ENCODE measurements at places on chromosomes 1 and 21.

GRCh38 chr1:59520827-59521418 lies 224.0 kb downstream of the FGGY start:
- no peak for DNase-seq

DNA sequence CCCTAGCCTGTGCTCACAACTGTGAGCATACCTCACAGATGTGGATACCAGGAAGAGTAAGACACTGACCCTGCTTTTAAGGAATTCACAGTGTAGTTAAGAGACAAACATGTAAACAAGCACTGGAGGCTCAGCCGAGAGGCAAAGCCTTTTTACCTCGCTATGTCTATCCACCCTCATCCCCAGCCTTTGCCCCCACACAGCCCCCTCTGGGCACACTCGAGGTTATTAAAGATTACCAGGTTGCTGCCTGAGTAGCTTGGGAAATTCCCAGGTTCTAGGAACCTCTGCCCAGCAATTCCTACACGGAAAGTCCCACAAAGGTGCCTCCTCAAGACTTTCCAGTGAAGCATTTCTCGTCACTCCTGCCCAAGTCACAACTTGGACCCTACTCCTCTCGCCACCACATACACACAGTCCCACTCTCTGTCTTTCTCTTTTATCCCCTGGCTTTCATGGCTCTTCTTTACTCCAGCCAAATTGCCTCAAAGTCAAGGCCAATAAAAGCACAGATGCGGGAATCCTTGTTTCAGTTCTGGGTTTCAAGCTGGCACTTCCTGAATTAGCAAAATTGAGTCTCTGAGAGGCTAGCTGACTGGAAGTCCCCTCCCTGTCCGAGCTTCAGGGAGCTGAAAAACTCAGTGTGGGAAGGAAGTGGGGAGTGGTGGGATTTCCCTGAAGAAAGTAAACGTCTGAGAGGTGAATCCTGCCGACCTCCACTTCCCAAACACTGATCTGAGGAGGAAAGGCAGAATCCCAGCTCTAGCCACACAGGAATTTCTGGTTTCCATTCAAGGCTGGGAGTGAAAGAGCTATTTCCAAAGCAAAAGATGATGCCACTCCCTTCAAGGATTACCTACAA lies 7.6 kb downstream of the DENND2D start:
- DNase-seq: no peak

DNA sequence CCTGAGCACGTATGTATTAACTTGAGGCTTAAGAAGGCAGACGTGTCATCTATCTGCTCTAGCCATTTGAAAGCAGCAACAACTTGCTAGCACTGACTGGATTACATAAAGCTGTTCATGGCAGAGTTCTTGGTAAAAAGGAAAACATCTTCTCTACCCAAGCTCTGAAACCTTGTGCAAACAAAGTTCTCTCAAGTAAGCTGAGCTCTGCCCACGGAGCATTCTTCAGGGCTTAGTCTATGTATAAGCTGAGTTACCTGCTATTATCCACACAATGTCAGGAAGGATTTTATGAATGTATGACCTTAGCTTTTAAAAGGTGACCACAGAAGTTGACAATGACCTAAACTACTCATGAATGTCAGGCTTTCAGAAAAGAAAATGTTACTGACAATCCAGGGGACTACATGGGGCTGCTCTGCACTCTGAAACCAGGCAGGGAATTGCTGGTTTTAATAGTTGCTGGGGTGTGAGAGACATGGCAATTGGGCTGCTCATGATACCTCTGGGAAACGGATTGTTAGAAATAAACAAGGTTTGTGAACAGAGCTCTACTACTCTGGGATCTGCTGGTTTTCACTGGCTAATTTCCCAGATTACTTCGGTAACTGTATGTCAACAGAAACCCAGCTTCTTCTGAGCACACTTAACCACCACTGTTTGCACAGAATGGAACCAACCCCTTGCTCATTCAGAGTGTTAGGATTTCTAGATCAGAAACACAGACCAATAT lies 29.6 kb upstream of the CCN1 start:
- no peak for DNase-seq

- DNase-seq: no peak
Observed at GRCh38 chr1:212858461-212859265, 588 bp downstream of the FLVCR1 start.

DNA sequence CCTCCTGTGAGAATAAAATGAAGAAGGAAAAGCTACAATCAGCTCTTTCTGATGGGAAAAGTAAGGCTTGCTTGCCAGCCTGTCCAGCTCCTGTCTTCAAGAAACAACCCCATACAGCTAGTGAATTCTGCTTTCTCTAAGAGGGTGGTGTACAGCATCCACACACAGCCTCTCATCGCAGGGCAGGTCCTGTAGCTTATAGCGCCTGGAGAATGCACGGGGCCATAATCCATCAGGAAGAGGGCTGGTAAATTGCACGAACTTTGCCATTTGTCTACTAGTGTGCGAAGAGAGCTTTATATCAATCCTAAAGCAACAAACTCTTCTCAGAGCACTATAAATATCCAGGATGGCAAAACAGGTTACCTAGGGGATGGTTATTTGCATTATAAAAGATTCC lies 83.3 kb upstream of the SAMSN1 start:
- no peak for DNase-seq

DNA sequence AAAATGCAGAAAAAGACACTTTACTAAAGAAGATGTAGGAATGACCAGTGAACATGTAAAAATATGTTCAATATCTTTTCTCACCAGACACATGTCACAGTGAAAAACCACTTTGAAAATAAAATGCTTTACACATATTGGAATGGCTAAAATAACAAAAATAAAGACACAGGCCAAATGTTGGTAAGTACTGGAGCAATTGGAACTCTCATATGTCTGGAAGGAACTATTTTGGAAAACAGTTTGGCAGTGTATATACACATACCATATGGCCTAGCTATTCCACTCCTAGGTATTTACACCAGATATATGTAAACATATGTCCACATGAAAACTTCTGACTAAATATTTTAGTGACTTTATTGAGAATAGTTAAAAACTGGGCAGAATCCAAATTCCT lies 927.2 kb downstream of the BRINP3 start:
- no peak for DNase-seq

DNA sequence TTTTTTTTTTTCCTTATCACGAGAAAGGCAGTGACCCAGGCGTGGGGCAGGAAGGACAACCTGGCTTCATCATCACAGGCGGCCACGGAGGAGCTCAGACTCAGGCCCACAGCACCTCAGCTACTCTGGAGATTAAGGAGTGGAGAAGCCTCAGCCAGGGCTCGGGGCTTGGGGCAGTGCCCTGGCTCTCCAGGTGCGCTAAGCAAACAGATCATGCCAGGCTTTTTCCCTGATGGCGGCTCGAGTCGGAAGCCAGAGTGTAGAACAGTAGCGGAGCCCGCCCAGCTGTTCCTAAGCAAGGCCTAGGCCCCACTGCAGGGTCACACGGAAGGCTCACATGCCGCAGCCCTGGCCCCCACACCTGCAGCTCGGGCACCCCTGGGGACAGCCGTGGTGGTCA lies 70.7 kb downstream of the AGPAT3 start:
- no peak for DNase-seq

DNA sequence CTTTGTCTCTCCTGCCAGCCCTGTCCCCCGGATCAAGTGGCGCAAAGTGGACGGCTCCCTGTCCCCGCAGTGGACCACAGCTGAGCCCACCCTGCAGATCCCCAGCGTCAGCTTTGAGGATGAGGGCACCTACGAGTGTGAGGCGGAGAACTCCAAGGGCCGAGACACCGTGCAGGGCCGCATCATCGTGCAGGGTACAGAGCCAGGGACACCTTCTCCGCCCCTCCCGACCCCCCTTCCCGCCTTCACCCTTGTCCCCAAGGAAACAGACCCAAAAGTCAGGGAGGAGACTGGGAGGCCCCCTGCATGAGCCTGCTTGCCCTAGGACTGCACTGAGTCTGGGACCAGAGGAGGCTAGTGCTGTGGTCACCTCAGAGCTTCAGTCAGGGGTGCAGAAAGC lies 18.2 kb downstream of the CNTN2 start:
- DNase-seq: no peak

- no peak for DNase-seq
Observed at GRCh38 chr1:164588516-164589341, 29.7 kb downstream of the PBX1 start.

DNA sequence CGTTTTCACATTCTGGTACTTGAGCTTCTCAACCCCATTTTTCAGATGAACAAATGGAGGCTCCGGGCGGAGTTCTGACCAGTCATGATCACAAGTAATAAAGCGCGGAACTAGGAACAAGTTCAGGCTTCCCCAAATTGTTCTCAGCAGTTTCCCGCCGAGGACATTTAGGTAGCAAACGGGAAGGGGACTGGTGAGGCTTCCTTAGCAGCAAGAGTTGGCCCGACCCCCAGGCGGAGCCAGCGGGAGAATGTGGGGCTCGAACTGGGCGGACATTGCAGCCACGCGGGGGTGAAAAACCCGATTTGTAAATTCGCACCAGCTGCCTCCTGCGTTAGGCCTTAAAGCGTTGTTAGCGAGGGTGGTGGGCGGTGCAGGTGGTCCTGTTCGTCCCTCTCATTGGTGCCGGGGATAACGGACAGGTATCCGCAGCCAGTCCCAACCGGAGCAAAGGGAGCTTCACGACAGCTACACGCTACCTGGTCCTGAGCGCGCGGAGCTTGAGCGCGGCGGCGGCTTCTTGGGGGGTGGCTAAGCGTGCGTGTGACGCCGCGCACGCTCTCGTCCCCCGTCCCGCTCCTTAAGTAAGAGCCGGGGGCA lies 15.3 kb downstream of the SEMA6C start:
- DNase-seq: peak; percentile 41

DNA sequence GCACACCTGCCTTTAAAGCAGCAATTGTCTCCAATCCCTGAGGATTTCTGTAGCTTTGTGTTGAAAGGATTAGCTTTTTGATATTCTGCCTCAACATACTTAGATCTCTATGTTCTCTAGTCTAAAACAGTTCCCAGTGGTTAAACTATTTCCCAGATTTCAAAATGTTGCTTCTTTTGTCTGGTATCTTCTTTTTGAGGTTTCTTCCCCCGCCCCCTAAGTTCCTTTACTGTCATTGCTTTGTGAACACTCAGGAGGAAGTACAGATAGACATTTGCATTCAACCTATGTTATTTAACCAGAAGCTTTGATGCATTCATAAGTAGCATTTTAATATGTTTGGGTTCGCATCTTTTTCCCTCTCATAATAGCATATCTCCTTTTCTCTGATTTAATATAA lies 33.5 kb downstream of the CYYR1 start:
- no peak for DNase-seq

- no peak for DNase-seq
Observed at GRCh38 chr1:63982201-63982600, 208.4 kb downstream of the ROR1 start.

GRCh38 chr1:214193691-214194090 lies 87.3 kb upstream of the SMYD2 start:
- no peak for DNase-seq

GRCh38 chr1:50424884-50425375 lies 1.7 kb upstream of the DMRTA2 start:
- DNase-seq: no peak

GRCh38 chr1:66273656-66274055 lies 260.3 kb upstream of the SGIP1 start:
- no peak for DNase-seq

DNA sequence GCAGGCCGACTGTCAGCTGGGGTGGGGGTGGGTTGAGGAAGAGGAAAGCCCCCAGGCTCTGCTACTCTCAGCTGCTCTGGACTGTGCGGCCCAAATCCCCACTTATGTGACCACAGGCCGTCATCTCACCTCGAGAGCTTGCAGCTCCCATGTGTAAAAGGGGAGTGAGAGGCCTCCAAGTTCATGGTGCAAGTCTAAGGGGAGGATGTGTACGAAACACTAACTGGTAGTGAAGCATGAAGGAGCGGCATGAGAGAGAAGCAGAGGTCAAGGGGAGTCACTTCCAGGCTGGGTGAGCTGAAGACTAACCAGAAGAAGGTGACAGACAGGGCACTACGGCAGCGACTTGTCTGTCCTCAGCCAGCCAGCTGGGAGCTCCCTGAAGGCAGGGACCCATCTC lies 43.8 kb downstream of the GLIS1 start:
- no peak for DNase-seq

GRCh38 chr1:23202263-23202749 lies 15.0 kb downstream of the HTR1D start:
- no peak for DNase-seq

- no peak for DNase-seq
Observed at GRCh38 chr1:206048582-206048981, 4.4 kb upstream of the RHEX start.

DNA sequence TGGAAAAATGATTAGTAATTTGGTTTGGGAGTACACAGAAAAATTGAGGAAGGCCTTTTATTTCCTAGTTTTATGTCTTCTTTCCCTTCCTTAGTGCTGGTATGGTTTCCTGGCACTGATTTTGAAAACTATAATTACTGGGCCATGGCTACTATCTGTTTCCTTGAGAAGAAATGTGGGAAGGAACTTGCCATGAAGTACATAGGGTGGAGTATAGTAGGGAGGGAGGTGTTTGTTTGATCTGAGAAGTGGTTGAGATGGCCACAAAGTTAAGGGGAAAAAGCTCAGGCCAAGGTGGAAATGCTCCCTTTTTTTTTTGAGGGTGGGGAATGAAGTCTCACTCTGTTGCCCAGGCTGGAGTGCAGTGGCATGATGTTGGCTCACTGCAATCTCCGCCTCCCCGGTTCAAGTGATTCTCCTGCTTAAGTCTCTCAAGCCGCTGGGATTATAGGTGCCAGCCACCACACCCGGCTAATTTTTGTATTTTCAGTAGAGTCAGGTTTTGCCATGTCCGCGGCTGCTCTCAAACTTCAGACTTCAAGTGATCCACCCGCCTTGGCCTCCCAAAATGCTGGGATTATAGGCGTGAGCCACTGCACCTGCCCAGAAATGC lies 11.3 kb downstream of the HJV start:
- DNase-seq: no peak

GRCh38 chr1:202802998-202803932 lies 5.0 kb downstream of the KDM5B start:
- DNase-seq: no peak

- no peak for DNase-seq
Observed at GRCh38 chr1:86692641-86693040, 11.7 kb upstream of the SH3GLB1 start.

DNA sequence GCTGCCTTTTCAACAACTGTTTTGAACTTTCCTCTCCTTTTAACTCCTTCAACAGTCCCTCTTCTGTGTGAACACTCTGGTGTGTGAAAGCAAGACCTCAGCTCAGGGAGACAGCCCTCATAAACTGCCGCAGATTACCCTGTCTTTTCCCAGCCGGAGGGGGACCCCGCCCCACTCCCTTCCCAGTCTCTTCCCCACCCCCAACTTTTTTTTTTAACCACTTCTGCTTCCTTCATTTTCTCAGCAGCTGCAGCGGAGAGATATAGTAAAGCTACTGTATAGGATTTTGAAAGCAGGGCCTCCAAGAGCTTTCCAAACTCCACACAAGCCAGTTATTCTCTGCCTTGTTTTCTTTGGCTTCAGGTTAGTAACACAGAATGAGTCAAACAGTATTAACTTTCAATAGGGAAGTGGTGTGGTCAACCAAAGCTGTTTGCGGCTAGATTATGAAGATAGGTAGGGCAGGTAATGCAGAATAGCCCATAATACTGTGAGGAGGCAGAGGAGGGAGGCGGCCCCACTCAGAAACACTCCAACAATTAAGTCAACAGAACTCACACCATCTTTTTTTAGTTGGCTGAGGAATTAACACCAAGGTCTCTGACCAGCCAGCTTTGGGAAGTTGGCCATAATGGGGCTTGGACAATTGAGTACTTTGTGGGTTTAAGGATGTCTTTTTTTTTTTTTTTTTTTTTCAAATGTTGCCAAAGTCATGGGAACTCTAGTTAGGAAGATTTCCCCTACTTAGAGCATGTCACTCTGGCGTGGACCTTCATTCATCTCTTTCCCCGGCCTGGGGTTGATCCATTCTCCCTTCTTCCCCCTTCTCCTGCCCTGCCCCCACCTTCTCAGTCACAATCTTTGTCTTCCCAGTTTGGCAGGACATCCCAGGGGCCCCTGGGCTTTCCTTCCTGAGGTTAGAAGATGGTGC lies 177.0 kb downstream of the CLIC6 start:
- DNase-seq: no peak

Data from stimulated activated CD4-positive, alpha-beta T cell treated with anti-CD3 and anti-CD28 coated beads, Interleukin-1b, Interleukin-23, amount 100 ng/mL, for 1 hour (primary cell).